Calu3 (cell line): ENCODE measurements at places on chromosomes 16 and 17.

GRCh38 chr17:36667922-36668321, 66.5 kb downstream of the MRM1 start:
- no peak for DNase-seq

- DNase-seq: no peak
These were observed 31.7 kb upstream of the GAN start for GRCh38 chr16:81283044-81283443.

DNA sequence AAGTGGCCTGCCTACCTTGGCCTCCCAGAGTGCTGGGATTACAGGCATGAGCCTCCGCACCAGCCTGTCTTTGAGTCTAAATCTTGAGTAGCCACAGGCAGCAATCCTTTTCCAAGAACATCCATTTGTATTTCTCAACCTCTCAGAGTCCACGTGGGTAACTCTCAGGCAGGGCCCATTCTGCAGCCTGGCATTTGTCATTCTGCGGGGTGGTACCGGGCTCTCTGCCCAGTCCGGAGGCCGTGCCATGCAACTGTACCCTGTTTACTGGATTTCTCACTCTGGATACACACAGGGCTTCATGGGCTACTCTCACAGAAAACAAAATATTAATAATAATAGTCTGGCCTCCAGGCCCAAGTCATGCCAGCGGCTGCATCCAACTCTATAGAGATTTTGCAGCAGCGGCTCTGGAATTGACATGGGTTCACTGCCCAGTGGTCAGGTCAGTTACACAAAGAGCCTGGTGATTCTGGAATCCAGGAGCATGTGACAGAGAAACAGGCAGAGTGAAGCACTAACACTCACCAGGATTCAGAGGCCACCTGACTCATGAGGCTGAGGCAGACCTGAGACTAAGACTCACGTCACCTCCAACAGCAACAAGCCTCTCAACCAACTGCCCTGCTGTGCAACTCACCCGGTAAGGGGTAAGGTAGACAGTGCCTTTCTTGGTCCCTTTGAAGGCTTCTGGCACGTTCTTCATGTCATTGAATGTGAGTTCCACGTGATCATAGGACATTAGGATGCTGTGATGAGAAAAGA, 4.0 kb downstream of the WBP2 start:
- DNase-seq: no peak

DNA sequence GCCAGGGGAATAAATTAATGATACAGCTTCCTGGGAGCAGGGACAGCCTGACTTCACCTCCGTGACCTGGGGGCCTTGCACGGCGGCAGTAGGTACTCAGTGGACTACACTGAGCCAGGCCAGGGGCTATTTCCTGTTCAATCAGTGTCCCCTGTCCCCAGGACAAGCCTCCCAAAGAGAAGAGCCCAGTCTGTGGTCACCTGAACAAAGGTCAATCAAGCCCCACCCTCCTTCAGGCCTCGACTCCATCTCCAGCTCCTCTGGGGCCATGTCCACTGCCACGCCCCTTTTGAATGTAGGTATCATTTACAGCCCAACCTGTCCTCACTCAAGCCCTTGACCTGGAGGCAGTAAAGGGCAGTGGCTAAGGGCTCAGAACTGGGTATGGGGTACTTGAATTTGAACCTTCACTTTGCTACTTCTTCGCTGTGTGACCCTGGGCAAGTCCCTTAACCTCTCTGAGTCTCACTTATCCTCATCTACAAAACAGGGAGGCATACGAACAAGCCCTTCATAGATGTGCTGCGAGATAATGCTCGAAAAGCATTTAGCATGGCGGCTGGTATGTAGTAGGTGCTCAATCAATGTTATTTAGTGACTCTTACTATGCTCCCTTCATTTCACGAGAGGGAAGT, 29.0 kb downstream of the MYH11 start:
- no peak for DNase-seq

DNA sequence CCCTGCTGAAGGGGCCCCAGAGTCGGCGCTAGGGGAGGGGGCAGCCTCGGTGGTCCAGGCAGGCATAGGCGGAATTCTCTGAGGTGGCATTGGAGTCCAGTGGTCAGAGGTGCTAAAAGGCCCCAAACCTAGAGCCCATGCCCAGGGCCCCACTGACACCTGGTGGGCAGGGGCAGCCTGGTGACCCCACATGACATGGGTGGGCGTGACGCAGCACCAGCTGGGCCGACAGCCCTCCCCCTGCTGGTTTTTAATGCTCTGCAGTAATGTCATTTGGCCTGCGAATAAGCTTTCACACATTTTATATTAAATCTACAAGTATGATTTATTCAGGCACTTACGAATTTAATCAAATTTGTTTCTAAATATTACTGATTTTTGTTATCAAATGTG, 2.1 kb upstream of the RNPS1 start:
- no peak for DNase-seq

DNA sequence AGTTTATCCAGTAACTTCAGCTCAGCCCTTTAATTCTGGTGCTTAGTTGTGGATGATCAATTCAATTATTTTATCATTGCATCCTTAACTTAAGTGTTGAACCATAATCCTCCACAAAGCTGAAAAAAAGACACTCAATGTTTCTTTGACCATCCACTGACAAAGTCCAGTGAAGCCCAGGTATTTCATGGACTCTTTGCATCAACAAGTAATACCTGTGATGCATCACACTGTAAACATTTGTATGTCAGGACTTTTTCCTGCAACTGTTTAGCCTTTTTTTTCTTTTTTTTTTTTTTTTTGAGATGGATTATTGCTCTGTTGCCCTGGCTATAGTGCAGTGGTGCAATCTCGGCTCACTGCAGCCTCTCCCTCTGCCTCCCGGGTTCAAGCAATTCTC, 6.6 kb upstream of the NFAT5 start:
- no peak for DNase-seq

GRCh38 chr16:86584726-86585721, 6.7 kb downstream of the FOXL1 start:
- DNase-seq: peak; percentile 55

GRCh38 chr17:60750640-60751039, 73.0 kb downstream of the BCAS3 start:
- no peak for DNase-seq

- no peak for DNase-seq
These were observed 1.7 kb downstream of the KSR1 start for GRCh38 chr17:27457731-27458523.

GRCh38 chr17:54947396-54947795, 21.1 kb downstream of the COX11 start:
- no peak for DNase-seq

GRCh38 chr17:9763643-9764042, 27.7 kb downstream of the DHRS7C start:
- DNase-seq: no peak

DNA sequence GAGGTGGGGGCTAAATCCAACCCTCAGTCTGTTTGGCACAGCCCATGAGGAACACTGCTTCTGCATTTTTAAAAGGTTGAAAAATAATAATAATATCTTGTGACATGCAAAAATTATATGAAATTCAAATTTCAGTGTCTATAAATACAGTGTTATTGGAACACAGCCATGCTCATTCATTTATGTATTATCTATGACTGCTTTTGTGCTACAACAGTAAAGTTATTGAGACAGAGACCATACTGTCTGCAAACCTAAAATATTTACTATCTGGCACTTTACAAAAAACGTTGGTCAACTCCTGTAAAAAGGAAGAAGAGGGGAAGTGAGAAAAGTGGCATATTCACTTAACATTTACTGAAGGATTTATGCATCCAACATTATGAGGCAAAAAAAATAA, 3.1 kb downstream of the ABCA5 start:
- DNase-seq: no peak
